Lower lobe of right lung (tissue), 2 donors: ENCODE measurements at places on chromosomes 3 and 15. TPM values are rescaled to one million over a fixed set of nuclear protein-coding genes. Genes with fewer than 3 reads are reported as not detected.

- DNase-seq: no peak
- H3K27me3 ChIP-seq: no peaks in the 10 kb centered on the region
- H3K4me3 ChIP-seq: no peak overlapping the region
- H3K36me3 ChIP-seq: no peaks in the 10 kb centered on the region
- no peak overlapping the region for H3K27ac ChIP-seq
Measured at GRCh38 chr15:62150445-62150844, 14.6 kb downstream of the C2CD4B start.

- DNase-seq: no peak
- H3K27ac ChIP-seq: no peak overlapping the region
- no peaks in the 10 kb centered on the region for H3K36me3 ChIP-seq
- H3K4me1 ChIP-seq: no peaks in the 10 kb centered on the region
- peaks cover 4% of the 10 kb centered on the region for H3K27me3 ChIP-seq
Measured at GRCh38 chr3:194814878-194815357, 129.2 kb downstream of the FAM43A start.

- DNase-seq: no peak
- peaks cover 22% of the 10 kb centered on the region for H3K36me3 ChIP-seq
- no peak overlapping the region for H3K4me3 ChIP-seq
- H3K27me3 ChIP-seq: no peaks in the 10 kb centered on the region
- peaks cover 7% of the 10 kb centered on the region for H3K4me1 ChIP-seq
Measured at GRCh38 chr3:33041909-33042308, 55.0 kb downstream of the GLB1 start.

DNA sequence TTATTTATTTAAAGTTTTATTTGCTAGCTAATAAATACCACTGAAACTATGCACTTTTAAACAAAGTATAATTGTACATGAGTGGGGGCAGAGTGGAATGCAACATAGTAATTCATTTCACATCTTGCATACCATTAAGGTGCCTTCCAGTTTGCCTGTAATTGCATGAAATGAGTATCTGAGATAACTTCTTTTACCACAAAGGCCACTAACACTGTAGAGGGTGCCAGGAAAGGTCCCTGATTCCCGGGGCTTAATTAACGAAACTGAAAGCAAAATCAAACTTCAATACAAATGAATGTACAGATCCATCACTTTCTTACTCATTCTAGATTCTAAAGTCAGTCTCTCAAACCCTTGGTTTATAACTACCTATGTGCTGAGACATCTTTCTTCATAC lies 2.1 kb downstream of the CD47 start:
- H3K4me3 ChIP-seq: peak overlapping the region; percentile 79
- no peaks in the 10 kb centered on the region for H3K36me3 ChIP-seq
- H3K4me1 ChIP-seq: peaks cover 44% of the 10 kb centered on the region
- H3K27me3 ChIP-seq: no peaks in the 10 kb centered on the region
- peak overlapping the region; percentile 46 for H3K27ac ChIP-seq

- DNase-seq: no peak
- no peaks in the 10 kb centered on the region for H3K4me1 ChIP-seq
- no peak overlapping the region for H3K27ac ChIP-seq
- H3K4me3 ChIP-seq: no peak overlapping the region
Measured at GRCh38 chr3:108940166-108940565, 13.5 kb downstream of the GUCA1C start.

- H3K4me3 ChIP-seq: no peak overlapping the region
- no peak for DNase-seq
- H3K4me1 ChIP-seq: no peaks in the 10 kb centered on the region
- H3K36me3 ChIP-seq: no peaks in the 10 kb centered on the region
Measured at GRCh38 chr3:160927620-160928019, 171.6 kb downstream of the PPM1L start.

GRCh38 chr3:58104151-58104550 lies 95.9 kb downstream of the FLNB start:
- H3K36me3 ChIP-seq: peaks cover 72% of the 10 kb centered on the region
- H3K4me1 ChIP-seq: peaks cover 8% of the 10 kb centered on the region
- no peak for DNase-seq

- no peak overlapping the region for H3K4me3 ChIP-seq
- H3K27me3 ChIP-seq: no peaks in the 10 kb centered on the region
- DNase-seq: no peak
- H3K4me1 ChIP-seq: peaks cover 19% of the 10 kb centered on the region
- H3K27ac ChIP-seq: peak overlapping the region; percentile 13
- peaks cover under 1% of the 10 kb centered on the region for H3K36me3 ChIP-seq
Measured at GRCh38 chr3:48552111-48552951, 4.3 kb downstream of the PFKFB4 start.

- DNase-seq: no peak
- H3K4me1 ChIP-seq: no peaks in the 10 kb centered on the region
- H3K27me3 ChIP-seq: peaks cover 91% of the 10 kb centered on the region
- no peak overlapping the region for H3K27ac ChIP-seq
- H3K36me3 ChIP-seq: no peaks in the 10 kb centered on the region
Measured at GRCh38 chr3:147371140-147371539, 35.2 kb downstream of the ZIC4 start.

DNA sequence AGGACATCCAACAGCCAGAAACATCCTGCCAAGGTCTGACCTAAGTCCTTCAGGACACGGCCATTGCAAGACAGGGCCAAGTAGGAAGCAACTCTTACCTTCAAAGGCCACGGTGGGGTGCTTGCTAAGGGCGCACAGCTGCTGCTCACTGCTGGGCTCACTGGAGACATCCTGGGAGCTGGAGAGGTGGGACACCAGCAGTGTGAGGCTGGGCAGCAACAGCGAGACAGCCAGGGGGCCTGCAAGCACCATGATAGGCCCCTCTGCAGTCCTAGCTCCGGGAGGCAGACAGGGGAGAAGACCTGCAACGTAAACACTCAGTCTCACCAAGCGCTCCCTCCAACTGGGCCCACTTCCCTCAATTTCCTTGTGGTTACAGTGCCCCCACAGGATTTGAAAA lies 79.2 kb downstream of the SEMA5B start:
- no peak for DNase-seq
- H3K27ac ChIP-seq: no peak overlapping the region
- H3K4me1 ChIP-seq: peaks cover under 1% of the 10 kb centered on the region
- no peaks in the 10 kb centered on the region for H3K27me3 ChIP-seq

Gene RASA2
- total RNA-seq: 21.5 TPM

Gene RPL14
- total RNA-seq: 1,360 TPM

Gene KNL1
- 1.5 TPM for total RNA-seq

Gene CAMKV
- total RNA-seq: not detected
